ENCODE measurements at places on chromosomes 3 and 15.

GRCh38 chr3:3170998-3171397 is 8.5 kb downstream of the CRBN start:
- no peak for DNase-seq

- no peak for DNase-seq
Observed at GRCh38 chr3:133956353-133956752, 60.7 kb upstream of the RAB6B start.

DNA sequence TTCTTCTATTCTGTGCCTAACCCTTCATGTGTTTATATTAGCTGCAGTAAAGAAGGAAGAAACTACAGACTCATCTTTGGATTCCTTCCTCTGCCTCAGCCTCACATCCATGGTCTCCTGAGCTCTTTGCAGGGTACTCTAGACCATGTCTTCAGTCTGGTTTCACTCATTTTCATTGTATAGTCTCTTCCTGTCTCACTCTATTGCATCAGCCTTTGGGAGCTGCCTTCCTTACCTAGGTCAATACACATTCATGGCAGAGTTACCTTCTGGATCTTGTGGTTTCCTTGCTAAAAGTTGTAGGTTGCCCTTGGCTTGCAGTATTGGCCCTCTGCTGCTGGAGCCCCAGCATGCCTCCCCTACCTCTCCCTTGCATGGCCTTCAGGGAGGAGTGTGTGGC is 31.5 kb upstream of the SCAANT1 start:
- DNase-seq: no peak

GRCh38 chr3:79729096-79729495 is 38.7 kb downstream of the ROBO1 start:
- DNase-seq: no peak

GRCh38 chr15:65386886-65387285 is 9.1 kb upstream of the IGDCC3 start:
- DNase-seq: no peak

DNA sequence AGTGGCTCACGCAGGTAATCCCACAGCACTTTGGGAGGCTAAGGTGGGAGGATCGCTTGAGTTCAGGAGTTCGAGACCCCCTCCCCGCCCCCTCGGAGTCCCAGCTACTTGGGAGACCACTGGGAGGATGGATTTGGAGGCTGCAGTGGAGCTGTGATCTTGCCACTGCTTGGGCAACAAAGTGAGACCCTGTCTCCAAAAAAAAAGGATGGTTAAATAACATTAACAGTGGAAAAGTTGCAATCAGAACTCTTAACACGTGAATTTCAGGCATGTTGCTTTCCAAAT is 1.4 kb upstream of the TMEM87A start:
- no peak for DNase-seq

DNA sequence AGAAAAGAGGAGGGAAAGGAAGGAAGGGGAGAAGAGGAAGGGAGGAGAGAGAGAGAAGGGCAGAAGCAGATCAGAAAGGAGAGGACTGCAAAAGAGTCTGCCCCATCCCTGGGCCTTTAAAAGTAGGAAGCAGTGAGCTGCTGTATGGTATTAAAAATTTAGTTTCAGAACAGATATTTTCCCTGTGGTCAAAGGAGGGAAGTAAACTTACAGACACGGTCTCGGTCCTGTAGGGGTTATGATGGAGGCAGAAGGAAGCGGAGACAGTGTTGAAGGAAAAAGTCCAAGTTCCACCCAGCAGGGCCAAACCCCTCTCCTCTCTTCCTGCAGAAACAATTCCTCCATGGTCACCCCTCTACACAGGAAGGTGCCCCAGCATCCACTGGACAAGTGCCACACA is 122.0 kb upstream of the PROK2 start:
- DNase-seq: no peak

DNA sequence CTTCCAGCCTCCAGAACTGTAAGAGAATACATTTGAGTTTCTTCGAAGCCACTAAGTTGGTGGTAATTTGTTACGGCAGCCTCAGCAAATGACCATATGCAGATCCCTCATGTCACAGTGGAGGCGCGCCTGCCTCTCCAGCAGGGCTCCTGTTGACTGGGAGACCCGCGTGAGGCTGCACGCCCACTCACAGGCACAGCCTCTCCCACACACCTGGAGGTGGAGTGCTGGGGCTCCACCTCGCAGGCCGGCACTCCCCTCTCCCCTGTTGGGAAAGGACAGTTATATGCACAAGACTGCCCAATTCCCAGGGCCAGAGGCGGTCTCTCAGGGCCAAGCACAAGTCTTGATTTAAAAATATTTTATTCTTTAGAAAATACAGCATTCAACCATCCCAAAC is 2.8 kb upstream of the TLR9 start:
- DNase-seq: no peak

GRCh38 chr3:38141952-38142273 is 3.5 kb downstream of the MYD88 start:
- DNase-seq: no peak

GRCh38 chr15:31869686-31870307 is 160.5 kb upstream of the CHRNA7 start:
- no peak for DNase-seq

- DNase-seq: no peak
Observed at GRCh38 chr3:143653935-143654334, 194.3 kb downstream of the SLC9A9 start.

DNA sequence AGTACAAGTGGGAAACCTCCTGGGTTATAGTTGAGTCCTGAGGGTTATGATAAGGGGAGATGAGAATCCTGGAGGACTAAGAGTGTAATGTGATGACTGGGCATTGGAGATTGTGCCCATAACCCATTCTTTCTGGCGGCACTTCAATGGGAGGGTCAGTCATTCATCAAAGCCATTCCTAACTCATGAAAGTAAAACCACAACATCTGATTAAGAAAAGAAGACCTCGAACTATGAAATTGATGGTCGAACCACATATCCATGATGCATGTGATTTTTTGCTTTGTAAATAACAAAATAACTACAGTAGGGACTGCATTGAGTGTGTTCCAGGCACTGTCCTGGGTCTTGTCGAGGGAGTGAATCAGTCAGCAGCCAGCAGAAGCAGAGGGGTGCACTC is 215.1 kb downstream of the SHQ1 start:
- DNase-seq: no peak

- DNase-seq: no peak
Observed at GRCh38 chr3:150261958-150262357, 146.1 kb upstream of the TSC22D2 start.

DNA sequence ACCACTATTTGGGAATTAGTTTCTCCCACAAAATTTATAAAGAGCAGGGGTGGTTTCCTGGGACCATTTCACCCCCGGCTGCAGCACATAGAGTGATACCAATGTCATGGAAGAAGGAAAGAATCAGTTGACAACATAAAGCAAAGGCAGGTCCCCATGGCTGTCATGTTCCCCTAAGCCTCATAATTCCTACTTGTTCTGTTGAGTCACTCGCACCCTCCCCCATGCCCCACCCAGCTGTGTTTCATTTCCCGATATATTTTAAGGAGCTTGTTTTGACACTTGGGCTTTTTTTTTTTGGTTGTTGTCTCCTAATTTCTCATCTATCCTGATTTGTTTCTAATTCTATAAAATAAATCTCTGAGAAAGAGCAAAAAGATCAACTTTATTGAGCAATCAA is 24.9 kb downstream of the ERC2 start:
- DNase-seq: no peak

GRCh38 chr15:32718821-32719716 is 1.3 kb downstream of the GREM1 start:
- DNase-seq: no peak

DNA sequence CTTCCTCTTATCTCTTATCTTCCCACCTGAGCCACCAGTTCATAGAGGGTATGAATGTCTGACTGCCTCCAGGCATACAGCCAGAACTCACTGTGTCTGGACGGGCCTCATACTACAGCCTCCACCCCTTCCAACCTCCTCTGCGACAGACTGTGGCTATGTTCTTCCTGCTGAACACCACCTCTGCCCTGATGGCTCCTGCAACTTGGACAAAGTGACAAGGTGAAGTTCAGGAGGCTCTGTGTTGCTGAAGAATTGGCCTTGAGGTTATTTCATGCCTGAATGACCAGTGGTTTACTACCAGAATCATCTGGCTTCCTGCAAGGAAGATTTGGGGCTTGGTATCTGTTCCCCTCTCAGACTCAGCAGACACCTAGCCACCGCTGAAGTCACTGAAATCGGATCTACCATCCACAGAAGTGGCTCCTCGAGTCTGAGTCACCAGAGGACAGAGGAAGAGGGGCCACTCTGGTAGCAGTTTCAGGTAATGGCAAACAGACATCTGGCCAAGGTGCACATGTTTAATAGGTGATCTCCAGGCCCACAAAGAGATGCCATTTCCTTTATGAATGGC is 14.2 kb upstream of the ULK3 start:
- DNase-seq: no peak

GRCh38 chr3:104764496-104764895 is 602.2 kb upstream of the ALCAM start:
- DNase-seq: no peak

DNA sequence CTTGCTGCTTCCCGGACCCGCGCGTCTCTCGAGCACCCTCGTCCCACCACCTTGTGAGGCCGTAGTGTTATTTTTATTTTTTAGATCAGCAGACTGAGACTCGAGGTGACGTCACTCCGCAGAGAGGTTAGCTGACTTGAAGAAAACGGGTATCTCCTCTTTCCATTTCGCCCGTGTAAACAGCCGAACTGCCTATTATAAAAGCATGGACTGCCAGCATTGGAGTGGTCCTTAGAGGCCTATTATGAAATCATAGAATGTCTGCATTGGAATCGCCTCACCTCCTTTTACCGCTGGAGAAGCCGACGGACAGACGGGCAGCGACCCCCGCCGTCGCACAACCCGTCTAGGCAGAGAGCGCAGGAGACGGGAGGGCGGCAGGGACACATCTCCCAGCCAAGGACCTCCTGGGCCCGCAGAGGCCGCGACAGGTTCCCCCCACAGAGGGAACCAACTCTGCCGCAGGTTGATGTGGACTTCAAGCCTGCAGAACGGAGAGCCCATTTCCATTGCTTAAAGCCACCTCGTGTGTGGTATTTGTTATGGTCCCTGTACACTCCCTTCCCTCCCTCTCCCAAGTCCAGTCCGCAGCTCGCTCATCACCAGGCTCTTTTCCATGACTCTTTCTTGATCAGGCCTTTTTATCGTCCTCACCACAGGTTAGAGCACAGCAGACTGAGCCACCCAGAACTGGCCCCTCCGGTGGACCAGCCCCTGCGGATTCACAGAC is 540 bp upstream of the PPP1R2 start:
- no peak for DNase-seq

- no peak for DNase-seq
Observed at GRCh38 chr3:186540835-186541226, 3.3 kb downstream of the CRYGS start.

- no peak for DNase-seq
Observed at GRCh38 chr3:171230865-171231264, 204.3 kb upstream of the SLC2A2 start.

GRCh38 chr3:27990324-27990723 is 251.1 kb upstream of the CMC1 start:
- DNase-seq: no peak

GRCh38 chr3:82978368-82978767 is 1216.9 kb upstream of the GBE1 start:
- no peak for DNase-seq

DNA sequence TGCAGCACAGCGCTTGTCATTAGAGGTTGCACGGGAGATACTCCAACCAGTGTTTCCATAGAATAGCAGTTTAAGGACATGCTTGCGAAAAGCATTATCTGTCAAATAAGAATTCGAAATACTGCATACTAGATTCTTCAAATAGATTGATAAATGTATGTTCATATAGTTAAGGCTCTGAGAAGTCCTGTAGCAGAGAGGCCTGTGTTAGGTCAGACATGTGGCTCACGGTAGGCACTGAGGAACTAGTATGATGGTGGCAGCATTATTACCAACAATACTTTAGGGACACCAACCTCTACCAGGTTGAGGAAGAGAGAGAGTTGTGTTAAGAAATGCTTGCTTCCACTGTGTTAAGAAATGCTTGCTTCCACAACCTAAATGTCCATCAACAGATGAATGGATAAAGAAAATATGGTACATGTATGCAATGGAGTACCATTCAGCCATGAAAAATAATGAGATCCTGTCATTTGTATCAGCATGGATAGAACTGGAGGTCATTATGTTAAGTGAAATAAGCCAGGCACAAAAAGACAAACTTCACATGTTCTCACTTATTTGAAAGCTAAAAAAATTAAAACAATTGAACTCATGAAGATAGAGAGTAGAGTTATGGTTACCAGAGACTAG is 14.9 kb downstream of the MTMR14 start:
- DNase-seq: no peak

- DNase-seq: no peak
Observed at GRCh38 chr3:15449489-15450224, 22.3 kb downstream of the EAF1 start.

DNA sequence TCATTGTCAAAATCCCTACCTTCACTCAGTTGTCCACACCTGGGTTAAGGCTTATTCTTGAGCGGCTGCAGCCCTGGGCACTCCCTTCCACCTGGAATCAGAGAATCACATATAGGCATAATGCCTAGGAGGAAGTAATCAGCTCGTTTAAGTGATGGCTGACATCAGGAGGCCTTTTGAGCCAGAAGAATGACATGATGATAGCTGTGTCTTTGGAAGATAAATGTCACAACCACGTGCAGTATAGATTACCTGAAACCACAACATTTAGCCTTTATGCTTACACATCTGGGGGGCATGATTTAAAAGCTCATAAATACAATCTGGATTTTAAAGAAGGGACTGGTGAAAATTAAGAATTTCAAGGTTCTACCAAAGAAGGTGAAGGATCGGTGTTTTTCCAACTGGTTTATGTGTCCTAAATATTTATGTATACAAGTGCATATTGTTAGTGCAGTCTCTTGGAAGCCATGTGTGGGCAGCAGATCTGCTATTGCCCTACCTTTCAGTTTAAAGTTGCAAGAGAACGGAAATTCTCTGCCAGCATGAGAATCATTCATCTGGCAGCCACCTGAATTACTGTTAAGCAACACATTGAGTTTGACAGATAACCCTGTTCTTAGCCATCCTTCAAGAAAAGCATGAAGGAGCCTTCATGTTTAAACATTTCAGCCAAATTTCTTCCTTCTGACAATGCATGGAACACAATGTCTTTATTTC is 163.4 kb upstream of the NR2E3 start:
- no peak for DNase-seq

DNA sequence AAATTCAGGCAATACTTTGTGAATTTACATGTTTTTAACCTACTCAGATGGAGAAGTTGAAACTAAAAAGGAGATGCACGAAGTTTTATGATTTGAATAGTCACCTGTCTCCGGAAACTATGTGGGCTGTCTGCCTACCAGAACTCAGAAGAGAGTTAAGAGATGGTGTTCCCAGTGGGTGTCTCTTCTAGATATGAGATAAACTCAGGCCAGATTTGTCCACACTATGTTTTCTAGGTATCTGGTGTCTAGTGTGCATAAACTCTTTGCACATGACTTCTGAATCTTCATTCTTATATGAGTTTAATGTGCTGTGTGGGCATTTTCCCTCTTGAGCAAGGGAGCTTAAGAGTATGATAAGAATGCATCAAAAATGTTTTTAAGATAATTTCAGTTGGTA is 222.8 kb downstream of the FOXP1 start:
- no peak for DNase-seq

- DNase-seq: no peak
Observed at GRCh38 chr3:30620402-30621360, 14.3 kb downstream of the TGFBR2 start.
